CD4-positive, alpha-beta T cell treated with Interleukin-12 subunit alpha and Interleukin-12 subunit beta, for 1 hour (primary cell): ENCODE measurements at places on chromosomes 5 and 9.

DNA sequence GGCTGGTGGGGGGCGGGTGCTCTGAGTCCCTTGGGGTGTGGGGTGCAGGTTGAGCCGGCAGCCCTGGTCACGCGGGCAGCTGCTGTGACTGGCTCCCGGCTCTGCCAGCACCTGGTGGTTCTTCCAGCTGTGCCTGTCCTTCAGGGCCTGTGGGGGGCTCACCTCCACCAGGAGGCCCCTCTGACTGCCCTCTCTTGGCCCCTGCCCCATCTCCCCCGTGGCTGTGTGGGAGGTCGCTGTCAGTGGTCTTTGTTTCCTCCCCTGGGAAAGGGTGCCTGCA, 3.3 kb downstream of the RXRA start:
- DNase-seq: no peak

DNA sequence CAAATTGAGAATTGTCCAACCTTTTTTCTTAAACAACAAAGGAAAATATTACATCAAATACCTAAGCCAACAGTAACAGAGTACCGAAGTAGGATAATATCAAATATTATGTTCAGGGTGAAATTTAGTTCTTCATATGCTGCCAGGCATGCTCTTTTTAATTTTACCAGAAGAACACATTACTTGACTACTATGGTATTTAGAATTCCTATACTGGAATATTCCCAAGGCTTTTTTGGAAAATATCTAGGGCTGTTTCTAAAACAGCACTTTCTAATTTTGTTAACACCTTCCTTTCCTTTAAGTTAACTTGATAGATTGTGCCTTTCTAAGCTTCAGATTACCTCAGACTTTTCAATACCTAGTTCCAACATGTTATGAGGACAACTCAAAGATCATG, 48.7 kb downstream of the MARCHF3 start:
- no peak for DNase-seq

GRCh38 chr5:138772986-138773594, 19.9 kb downstream of the CTNNA1 start:
- DNase-seq: no peak

DNA sequence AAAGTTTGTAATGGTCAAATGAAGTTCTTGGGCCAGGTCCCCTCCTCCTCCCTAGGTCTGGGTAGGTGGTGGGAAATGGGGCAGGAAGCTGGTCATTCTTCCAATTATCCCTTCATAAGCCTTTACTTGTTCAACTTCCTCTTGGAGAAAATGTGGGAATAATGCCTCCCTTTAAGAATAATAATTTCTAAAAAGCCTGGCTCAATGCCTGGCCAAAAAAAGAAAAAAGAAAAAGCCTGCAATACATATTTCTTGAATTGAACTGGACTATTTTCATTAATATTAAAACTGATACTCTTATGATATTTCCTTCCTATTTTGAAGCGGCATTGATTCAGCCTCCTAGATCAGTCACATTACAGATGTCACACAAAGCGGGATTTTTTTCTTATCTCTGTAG, 600.9 kb downstream of the CCDC171 start:
- DNase-seq: no peak

DNA sequence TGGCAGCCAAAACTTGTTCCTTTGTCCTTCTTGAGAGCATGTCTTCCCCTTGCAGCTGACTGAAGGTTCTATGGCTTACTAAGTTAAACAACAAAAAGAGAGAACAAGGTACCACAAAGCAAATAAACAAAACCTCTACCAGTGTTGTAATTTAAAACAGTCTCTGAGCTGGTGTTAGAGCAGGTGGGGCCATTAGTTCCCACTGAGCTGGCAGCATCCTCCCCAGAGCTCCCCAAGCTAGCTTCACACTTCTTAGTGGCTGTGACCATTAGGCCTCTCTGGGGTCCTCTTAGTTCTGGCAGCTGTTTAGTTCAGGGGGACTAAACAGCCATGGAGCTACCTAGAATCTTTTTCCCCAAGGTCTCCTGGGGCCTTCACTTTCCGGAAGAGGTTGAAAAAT, 128.6 kb upstream of the ELL2 start:
- no peak for DNase-seq

GRCh38 chr9:34275811-34276210, 53.3 kb downstream of the KIF24 start:
- DNase-seq: no peak
